Activated naive CD4-positive, alpha-beta T cell (primary cell): ENCODE measurements at places on chromosomes 16 and 17.

GRCh38 chr17:29066047-29066446, 23.1 kb downstream of the PIPOX start:
- no peak for DNase-seq

- DNase-seq: no peak
These were observed 7.2 kb downstream of the OMG start for GRCh38 chr17:31289790-31290189.

GRCh38 chr17:50917418-50917743, 51.2 kb upstream of the TOB1 start:
- DNase-seq: no peak

GRCh38 chr16:85498607-85499006, 114.5 kb upstream of the GSE1 start:
- DNase-seq: no peak

DNA sequence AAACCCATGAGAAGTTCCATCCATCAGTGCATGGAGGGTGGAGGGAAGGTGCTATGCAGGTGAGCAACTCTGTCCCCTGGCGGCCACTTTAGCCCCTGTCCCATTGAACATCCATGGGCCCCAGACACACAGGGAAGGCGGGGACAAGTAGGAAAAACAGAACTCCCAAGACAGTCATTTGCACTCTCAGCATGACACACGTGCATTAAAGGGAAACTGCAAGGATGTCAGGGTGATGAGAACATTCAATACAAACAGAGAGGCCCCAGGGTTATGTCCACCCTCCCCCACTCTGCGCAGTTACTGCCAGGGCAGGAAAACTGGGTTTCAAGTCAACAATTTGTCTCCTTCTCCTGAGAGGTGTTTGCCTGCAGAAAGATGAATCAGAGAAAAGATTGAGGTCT, 44.0 kb upstream of the AKTIP start:
- no peak for DNase-seq

GRCh38 chr17:68613739-68614298, 12.7 kb upstream of the FAM20A start:
- DNase-seq: no peak

DNA sequence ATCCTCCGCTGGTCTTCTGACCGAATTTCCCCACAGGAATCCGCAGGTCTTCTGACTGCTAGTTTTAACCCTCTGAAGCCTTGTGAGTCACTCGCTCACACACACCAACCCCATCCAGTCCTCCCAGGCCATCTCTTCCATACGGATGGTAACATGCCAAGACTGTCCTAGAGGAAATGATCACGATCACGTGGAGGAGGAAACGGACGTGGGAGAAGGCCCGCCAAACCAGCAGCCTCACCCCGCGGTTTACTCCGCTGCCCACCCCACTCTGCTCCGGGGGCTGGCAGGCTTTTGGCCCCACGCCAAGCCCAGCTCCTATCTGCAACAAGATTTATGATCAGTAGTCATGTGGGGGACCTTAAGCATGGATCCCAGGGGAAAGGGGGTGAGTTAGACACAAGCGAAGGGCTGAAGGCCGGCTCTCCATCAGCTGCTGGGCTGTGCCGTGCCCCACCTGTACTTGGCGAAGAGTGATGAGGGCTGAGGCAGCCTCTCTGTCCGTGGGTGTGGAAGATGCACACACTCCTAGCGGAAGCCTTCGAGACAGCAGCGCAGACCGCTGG, 1.5 kb upstream of the FAAP100 start:
- DNase-seq: no peak

- no peak for DNase-seq
These were observed 684 bp downstream of the ZFP90 start for GRCh38 chr16:68539711-68540239.

- no peak for DNase-seq
These were observed 25.2 kb upstream of the ABCC3 start for GRCh38 chr17:50609380-50610074.

DNA sequence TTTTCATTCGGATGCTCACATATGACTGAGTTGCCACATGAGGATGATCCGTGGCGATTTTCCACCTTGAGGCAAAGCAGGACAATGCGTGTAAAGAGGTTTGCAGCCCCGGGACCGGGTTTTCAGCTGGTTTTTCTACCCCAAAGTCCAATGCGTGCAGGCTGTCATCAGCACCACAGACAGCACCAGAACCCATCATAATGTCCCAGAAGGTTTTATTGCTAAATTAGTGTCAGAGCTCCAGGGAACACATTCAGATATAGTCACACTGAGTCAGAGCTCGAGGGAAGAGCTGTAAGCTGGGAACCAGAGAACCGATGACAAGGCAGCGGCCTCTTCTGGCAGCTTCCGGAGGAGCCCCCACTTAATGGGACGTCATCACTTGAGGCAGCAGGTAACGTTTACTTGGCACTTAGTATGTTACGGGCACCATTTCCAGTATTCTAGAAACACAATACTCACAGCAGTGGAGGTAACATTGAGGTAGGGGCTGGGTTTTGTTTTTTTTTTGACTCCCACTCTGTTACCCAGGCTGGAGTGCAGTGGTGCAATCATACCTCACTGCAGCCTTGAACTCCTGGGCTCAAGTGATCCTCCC, 8.9 kb upstream of the NAGPA start:
- DNase-seq: no peak

DNA sequence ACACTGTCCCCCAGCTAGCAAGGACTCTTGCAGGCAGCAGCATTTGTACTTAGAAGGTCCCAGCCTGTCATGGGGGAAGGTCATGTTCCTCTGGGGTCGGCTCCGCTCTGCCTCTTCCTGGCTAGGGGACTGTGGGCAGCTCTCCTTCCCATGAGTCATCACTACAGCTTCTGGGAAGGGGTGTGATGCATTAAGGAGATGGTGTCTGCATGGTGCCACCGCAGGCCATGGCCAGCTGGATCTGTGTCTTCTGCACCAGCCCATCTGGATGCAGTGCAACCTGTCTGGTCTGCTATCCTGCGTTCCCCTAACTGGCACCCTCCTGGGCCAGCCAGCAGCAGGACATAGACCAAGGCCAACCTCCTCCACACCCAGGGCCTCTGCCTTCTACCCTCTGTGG, 6.3 kb downstream of the STARD3 start:
- DNase-seq: no peak
